Heart left ventricle (tissue), 16 donors: ENCODE measurements at places on chromosomes 12 and 14. TPM values are rescaled to one million over a fixed set of nuclear protein-coding genes. Genes with fewer than 3 reads are reported as not detected.

DNA sequence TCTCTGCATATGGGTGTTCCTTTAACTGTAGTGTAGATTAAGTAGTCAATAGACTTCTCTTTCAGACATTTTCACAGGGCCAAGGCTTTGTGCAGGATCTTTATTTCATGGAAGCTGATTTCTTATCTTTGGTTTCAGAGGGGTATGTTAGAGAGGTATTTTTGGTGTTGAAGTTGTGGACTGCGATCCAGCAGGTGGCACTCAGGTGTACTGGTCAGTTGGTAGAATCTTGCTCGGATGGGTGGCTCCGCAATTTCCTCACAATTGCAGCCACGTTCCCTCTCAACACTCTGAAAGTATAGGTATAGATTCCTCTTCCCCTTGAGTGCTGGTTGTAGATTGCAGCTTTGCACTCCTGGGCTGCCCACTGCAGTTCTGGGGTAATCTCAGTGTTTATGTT is 44.3 kb downstream of the OSBPL8 start:
- H3K27me3 ChIP-seq = no peaks in the 10 kb centered on the region
- H3K36me3 ChIP-seq = no peaks in the 10 kb centered on the region
- H3K4me1 ChIP-seq = no peaks in the 10 kb centered on the region
- H3K27ac ChIP-seq = no peak overlapping the region
- H3K4me3 ChIP-seq = no peak overlapping the region

GRCh38 chr12:50690925-50691324 is 73.0 kb upstream of the ATF1 start:
- H3K27ac ChIP-seq = peak overlapping the region; percentile 29
- H3K4me1 ChIP-seq = peaks cover 7% of the 10 kb centered on the region

- no peaks in the 10 kb centered on the region for H3K27me3 ChIP-seq
- no peaks in the 10 kb centered on the region for H3K36me3 ChIP-seq
- no peak overlapping the region for H3K27ac ChIP-seq
- no peak overlapping the region for H3K4me3 ChIP-seq
These were observed 116.9 kb downstream of the METTL25 start for GRCh38 chr12:82475211-82475610.

PROX2 gene
- total RNA-seq = not detected

TGM1 gene
- total RNA-seq = 0.52 TPM

- no peaks in the 10 kb centered on the region for H3K27me3 ChIP-seq
- no peaks in the 10 kb centered on the region for H3K36me3 ChIP-seq
- DNase-seq = no peak
- no peaks in the 10 kb centered on the region for H3K4me1 ChIP-seq
These were observed 461.3 kb downstream of the SOX5 start for GRCh38 chr12:23488130-23488529.

DNA sequence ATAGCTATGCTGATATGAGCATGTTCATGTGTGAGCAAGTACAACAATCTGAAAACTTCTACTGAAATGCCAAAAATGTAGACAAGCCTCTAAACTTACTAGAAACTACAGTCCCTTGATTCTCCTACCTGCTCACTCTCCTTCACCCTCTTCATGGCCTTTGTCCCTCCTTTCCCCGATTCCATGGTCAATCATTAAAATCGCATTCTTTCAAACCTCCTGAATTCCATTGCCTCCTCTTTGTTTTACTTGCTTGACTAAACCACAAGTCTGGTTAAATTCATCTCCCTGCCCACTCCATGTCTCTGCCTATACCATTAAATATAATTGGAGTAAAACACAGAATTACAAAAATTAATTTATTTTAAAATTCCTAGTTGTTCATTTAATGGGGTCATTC is 33.0 kb upstream of the SSTR1 start:
- no peaks in the 10 kb centered on the region for H3K27me3 ChIP-seq
- H3K27ac ChIP-seq = no peak overlapping the region
- H3K4me3 ChIP-seq = no peak overlapping the region
- no peaks in the 10 kb centered on the region for H3K36me3 ChIP-seq
- no peaks in the 10 kb centered on the region for H3K4me1 ChIP-seq

DNA sequence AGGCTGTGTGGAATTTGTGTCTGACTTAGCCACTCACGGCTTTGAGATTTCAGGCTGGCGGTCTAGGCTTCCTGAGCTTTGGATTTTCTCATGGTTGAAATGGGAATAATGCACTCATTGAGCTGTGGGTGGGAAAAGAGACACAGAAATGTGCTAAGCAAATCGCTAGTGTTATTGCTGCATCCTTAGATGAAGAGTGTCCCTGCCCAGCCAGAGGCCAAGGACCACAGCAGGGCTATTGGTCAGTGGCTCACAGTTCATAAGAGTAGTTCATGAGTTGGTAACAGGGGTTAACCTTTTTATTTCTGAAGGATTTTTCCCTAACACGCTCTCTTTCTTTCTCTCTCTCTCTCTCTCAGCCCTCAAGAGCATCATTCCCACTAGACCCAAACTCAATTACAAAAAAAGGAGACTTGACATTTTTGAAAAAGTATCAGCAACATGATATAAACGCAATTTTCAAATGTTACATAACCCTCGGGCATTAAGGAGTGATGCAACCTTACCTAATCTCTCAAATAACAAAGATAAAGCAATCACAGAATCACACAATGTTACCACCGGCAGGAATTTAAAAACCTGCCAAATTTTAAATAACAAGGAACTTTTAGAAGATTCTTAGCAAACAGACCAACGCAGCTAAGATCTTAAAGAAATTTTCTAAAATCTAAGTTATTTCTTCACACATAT is 36.7 kb upstream of the RMST start:
- H3K4me1 ChIP-seq = no peaks in the 10 kb centered on the region
- H3K4me3 ChIP-seq = no peak overlapping the region
- DNase-seq = no peak
- no peaks in the 10 kb centered on the region for H3K27me3 ChIP-seq
- H3K36me3 ChIP-seq = no peaks in the 10 kb centered on the region

DNA sequence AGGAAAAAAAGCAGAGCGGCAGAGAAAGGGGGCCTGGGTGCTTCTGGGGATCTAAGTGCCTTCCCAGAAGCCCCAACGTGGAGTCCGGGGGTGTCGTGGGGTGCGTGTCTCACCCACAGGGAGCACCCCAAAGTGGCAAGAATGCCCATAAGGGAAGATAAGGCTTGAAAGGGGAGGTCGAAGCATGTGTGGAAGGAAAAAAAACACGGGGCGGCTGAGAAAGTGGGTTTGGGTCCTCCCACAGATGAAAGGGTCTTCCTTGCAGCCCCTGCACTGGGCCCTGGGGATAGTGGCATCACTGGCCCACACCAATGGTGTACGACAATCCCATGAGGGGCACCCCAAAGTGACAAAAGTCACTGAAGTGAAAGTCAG is 275.5 kb downstream of the ALG10 start:
- no peak for DNase-seq
- H3K27me3 ChIP-seq = no peaks in the 10 kb centered on the region
- no peaks in the 10 kb centered on the region for H3K36me3 ChIP-seq
- H3K27ac ChIP-seq = no peak overlapping the region

- no peak overlapping the region for H3K27ac ChIP-seq
- no peaks in the 10 kb centered on the region for H3K36me3 ChIP-seq
- DNase-seq = no peak
- no peak overlapping the region for H3K4me3 ChIP-seq
- no peaks in the 10 kb centered on the region for H3K4me1 ChIP-seq
These were observed 17.9 kb upstream of the KTN1 start for GRCh38 chr14:55562135-55562534.

DNA sequence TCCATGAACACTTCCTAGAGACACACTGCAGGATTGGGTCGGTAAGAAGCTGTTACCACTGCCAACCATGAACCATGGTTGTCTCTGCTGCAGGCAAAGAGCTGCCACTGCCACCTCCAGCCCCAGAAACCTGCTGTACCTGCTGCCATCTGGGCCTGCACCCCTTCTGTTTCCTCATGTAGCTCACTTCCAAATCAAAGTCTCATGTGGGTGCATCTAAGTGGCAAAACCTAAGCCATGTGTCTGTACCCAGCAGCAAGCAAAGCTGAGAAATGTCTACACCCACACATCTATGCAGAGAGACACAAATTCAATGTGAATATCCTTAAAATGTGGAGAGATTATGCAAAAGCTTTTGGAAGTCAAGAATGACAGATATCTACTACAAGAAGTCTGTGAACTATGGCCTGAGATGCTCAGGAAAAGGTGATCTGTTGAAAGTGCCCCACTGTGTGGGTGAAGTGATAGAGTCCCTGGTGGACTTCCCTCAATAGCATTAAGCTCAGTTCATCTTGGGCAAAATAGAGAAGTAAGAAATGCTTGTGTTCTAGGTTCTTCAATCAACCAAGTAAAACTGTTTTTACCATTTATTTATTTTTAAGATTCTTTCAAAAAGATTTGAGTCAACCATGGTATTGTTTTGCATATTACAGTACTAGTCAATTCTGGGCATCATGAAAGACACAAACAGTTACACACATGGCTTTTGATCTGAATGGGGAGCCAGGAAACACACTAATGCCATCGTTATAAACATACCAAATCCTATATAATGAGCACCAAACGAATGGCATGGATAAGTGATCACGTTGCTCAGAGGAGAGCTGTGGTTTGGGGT is 64.4 kb downstream of the FOS start:
- H3K4me1 ChIP-seq = peaks cover 30% of the 10 kb centered on the region
- no peak for DNase-seq
- H3K27ac ChIP-seq = no peak overlapping the region
- no peaks in the 10 kb centered on the region for H3K36me3 ChIP-seq

DNA sequence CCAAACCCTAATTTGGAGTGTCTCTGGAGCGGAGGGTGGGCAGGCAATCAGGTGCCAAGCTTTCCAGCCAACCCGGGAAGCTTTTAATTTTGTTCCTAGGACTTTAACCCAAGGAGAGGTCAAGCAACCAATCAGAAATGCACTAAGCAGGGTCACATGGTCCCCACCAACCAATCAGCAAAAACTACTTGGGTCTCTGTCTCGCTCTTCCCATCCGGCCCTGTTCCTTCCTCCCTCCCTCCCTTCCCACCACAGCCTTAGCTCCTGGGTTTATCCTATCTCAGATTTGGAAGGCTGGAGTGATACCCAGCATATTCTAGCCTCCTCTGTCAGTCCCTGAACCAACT is 7.3 kb downstream of the HOXC5 start:
- no peaks in the 10 kb centered on the region for H3K36me3 ChIP-seq
- H3K4me1 ChIP-seq = no peaks in the 10 kb centered on the region
- peaks cover 96% of the 10 kb centered on the region for H3K27me3 ChIP-seq

DNA sequence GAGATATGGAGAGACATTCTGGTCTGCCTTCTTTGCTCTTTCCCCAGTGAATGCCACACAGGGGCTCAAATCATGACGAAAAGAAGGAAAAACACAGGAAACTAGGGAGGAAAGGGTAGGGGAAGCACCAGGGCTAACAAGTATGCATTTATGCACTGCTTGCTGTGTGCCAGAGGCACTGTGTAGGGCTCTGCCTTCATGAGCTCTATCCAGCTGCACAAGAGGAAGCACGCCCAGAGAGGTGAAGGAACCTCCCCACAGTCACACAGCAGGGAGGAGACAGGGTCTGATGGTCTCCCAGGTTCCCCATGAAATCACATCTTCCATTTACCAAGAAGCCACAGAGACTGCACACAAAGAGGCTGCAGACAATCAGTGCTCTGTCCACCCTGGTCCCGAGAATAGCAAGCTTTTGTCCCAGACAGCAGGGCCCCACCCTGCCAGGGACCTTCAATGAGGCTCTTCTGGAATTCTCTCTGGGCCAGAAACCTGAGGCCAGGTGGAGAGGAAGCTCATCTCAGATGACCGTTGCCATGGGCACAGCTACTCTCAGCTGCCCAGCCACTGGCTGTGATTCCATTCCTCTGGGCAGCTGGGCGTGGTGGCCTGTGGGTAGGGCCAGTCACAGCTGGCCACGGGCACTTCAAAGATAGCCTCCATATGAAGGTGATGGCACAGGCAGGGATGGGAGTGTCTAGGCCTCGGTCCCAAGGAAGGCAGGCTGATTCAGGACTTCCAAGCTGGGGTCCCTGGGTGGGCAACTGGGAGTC is 7.3 kb upstream of the TRPV4 start:
- no peaks in the 10 kb centered on the region for H3K27me3 ChIP-seq
- no peak overlapping the region for H3K27ac ChIP-seq
- no peaks in the 10 kb centered on the region for H3K36me3 ChIP-seq
- peak; percentile 32 for DNase-seq
- no peak overlapping the region for H3K4me3 ChIP-seq

GRCh38 chr12:19978193-19978592 is 390.1 kb upstream of the PDE3A start:
- H3K36me3 ChIP-seq = no peaks in the 10 kb centered on the region
- H3K27ac ChIP-seq = no peak overlapping the region
- H3K27me3 ChIP-seq = no peaks in the 10 kb centered on the region
- DNase-seq = no peak
- no peaks in the 10 kb centered on the region for H3K4me1 ChIP-seq
- H3K4me3 ChIP-seq = no peak overlapping the region

- H3K27ac ChIP-seq = peak overlapping the region; percentile 90
- peaks cover under 1% of the 10 kb centered on the region for H3K36me3 ChIP-seq
- peaks cover 26% of the 10 kb centered on the region for H3K4me1 ChIP-seq
- no peak for DNase-seq
These were observed 797 bp downstream of the UNG start for GRCh38 chr12:109098183-109098604.

VSX2 gene
- not detected for total RNA-seq

KRT79 gene
- not detected for total RNA-seq

GRCh38 chr14:59754256-59754655 is 116.3 kb downstream of the RTN1 start:
- H3K4me1 ChIP-seq = no peaks in the 10 kb centered on the region
- H3K4me3 ChIP-seq = no peak overlapping the region
- no peak overlapping the region for H3K27ac ChIP-seq
- no peaks in the 10 kb centered on the region for H3K36me3 ChIP-seq

- peaks cover 65% of the 10 kb centered on the region for H3K36me3 ChIP-seq
- DNase-seq = no peak
- H3K27ac ChIP-seq = no peak overlapping the region
- no peak overlapping the region for H3K4me3 ChIP-seq
- peaks cover 37% of the 10 kb centered on the region for H3K4me1 ChIP-seq
These were observed 88.8 kb downstream of the ATF7IP start for GRCh38 chr12:14454098-14454907.

DNA sequence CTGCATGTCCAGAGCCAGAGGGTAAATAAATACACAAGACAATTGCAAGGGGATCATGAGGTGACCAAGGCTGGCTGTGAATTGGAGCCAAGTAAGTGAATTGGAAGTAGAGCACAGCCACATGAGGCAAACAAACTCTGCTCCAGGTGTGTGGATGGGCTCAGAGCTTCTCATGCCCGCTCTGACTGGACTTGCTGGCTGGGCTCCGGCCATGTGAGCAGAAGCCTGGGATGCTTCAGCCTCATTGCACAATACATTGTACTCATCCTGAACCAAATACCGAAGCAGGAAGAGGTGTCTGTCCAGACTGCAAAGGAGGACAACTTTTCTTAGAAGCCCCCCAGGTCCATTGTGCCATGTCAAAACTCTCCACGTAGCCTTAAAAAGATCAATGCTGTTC is 193.0 kb downstream of the TTC8 start:
- no peak overlapping the region for H3K27ac ChIP-seq
- DNase-seq = no peak
- peaks cover 4% of the 10 kb centered on the region for H3K27me3 ChIP-seq
- H3K4me1 ChIP-seq = no peaks in the 10 kb centered on the region
- no peaks in the 10 kb centered on the region for H3K36me3 ChIP-seq
- no peak overlapping the region for H3K4me3 ChIP-seq

- DNase-seq = no peak
- no peaks in the 10 kb centered on the region for H3K36me3 ChIP-seq
- H3K27me3 ChIP-seq = no peaks in the 10 kb centered on the region
- H3K27ac ChIP-seq = no peak overlapping the region
These were observed 11.8 kb upstream of the PLEKHG3 start for GRCh38 chr14:64692189-64692985.

GRCh38 chr14:100879194-100879593 is 24.3 kb downstream of the RTL1 start:
- H3K27me3 ChIP-seq = no peaks in the 10 kb centered on the region
- H3K4me1 ChIP-seq = no peaks in the 10 kb centered on the region
- H3K27ac ChIP-seq = no peak overlapping the region

- no peaks in the 10 kb centered on the region for H3K4me1 ChIP-seq
- no peak for DNase-seq
- no peak overlapping the region for H3K4me3 ChIP-seq
- H3K36me3 ChIP-seq = no peaks in the 10 kb centered on the region
These were observed 105.3 kb downstream of the KCNH5 start for GRCh38 chr14:62939970-62940369.

TRAFD1 gene
- 26.4 TPM for total RNA-seq
